Placental pericyte (primary cell): ENCODE measurements at places on chromosomes 5 and 9. TPM values are rescaled to one million over a fixed set of nuclear protein-coding genes. Genes with fewer than 3 reads are reported as not detected.

The FAM221B gene
- total RNA-seq, result not detected in 2 replicates

The DDX4 gene
- not detected in 2 replicates for total RNA-seq

The PTAR1 gene
- total RNA-seq, result 70.0 and 116 TPM in 2 replicates

The CTSV gene
- 0.44 TPM in 1 of 2 replicates, not detected in the other for total RNA-seq

The KLF4 gene
- total RNA-seq, result 3.9 and 29.3 TPM in 2 replicates

The CXCL14 gene
- 0.14 TPM in 1 of 2 replicates, not detected in the other for total RNA-seq

The GPX8 gene
- 102 and 145 TPM in 2 replicates for total RNA-seq

The UNC5A gene
- under 0.01 TPM in 1 of 2 replicates, not detected in the other for total RNA-seq

The ASPN gene
- total RNA-seq, result 0.44 and 0.57 TPM in 2 replicates

The KIF12 gene
- total RNA-seq, result not detected in 2 replicates

The RCL1 gene
- total RNA-seq, result 11.6 and 17.2 TPM in 2 replicates

The STOML2 gene
- 143 and 232 TPM in 2 replicates for total RNA-seq

The CDH12 gene
- total RNA-seq, result not detected in 2 replicates

The PRLR gene
- total RNA-seq, result 0.22 and 4.7 TPM in 2 replicates

The SLC24A2 gene
- not detected in 2 replicates for total RNA-seq
